ENCODE measurements at places on chromosomes 3 and 15.
A peak's percentile ranks its signal among the peaks of the same experiment; 100 is the strongest.

GRCh38 chr3:87706176-87706575 lies 352.6 kb downstream of the CGGBP1 start:
- DNase-seq: no peak

- no peak for DNase-seq
Measured at GRCh38 chr15:49314716-49315115, 108.3 kb upstream of the FGF7 start.

DNA sequence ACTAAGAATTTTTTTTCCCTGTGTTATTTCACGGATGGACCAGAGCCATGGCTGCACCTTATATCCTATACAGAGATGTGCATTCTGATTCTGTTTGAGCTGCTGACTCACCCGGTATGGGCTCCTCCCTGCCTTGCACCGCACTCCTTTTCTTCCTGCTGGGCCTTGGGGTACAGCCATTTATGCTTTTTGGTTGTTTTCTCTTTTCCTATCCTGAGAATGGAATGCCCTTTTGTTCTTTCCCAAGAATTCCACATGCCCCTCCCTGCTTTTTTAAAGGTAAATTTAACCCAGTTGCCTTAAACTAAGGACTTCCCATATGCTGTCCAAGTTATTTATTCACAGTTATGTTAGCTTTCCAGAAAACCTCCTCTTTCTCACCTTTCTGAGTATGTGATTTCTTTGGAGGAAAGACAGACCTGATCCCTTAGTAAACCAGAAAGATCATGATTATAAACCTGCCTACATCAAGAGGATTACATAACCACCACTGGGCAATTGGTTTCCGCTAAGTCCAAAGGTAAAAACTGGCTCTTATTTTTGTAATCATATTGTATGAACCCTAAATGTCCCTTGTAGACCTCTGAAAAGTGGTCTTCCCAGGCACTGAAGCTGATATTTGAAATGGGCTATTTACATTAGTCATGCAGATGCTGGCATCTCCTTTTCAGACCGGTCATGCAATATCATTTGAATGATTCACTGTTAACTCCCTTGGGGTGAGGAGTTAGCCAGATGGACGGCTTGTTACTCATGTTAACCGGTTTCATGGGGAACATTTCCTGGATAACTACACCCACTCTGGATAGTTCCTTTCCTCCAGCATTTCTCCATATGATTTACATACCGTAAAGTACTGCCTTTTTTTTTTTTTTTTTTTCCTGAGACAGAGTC lies 45.5 kb downstream of the TMOD3 start:
- no peak for DNase-seq

GRCh38 chr3:144915202-144915601 lies 943.6 kb downstream of the DIPK2A start:
- no peak for DNase-seq

GRCh38 chr3:182241766-182242488 lies 530.2 kb downstream of the SOX2 start:
- DNase-seq: no peak

GRCh38 chr3:151971814-151972579 lies 98.6 kb downstream of the SUCNR1 start:
- no peak for DNase-seq

GRCh38 chr3:195522254-195523023 lies 20.7 kb downstream of the PPP1R2 start:
- DNase-seq: no peak

GRCh38 chr3:32109256-32109655 lies 2.8 kb downstream of the GPD1L start:
- no peak for DNase-seq

GRCh38 chr3:11284011-11284410 lies 11.8 kb downstream of the ATG7 start:
- no peak for DNase-seq

DNA sequence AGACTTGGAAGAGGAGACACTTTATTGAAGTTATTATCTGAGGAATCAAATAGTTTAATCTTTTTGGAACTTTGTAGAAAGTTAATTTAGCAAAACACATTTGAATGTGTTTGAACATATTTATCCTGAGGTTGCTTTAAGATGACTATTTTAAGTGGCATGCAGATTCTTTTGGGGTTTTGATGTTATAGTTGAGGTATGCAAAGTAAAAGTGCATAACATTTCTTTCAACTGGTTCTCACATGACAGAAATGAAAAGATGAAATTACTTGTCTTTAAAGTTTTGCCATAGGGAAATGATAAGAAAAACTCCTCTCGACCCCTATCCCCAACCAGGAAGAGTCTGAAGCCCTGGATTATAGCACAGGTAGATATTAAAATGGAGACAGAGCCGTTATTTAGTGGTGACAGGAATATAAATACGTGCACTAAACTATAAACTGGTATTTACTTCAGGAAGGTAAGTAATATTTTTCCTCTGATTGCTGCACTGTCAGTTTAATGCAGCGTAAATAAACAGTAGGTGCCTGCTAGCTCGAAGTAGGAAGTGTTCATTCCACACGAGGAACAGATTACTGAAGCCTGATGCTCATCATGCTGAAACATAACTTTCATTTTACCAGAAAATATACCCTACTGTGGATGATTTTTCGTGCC lies 15.1 kb upstream of the SATB1 start:
- no peak for DNase-seq

- DNase-seq: no peak
Measured at GRCh38 chr3:72818092-72818773, 30.0 kb downstream of the SHQ1 start.

DNA sequence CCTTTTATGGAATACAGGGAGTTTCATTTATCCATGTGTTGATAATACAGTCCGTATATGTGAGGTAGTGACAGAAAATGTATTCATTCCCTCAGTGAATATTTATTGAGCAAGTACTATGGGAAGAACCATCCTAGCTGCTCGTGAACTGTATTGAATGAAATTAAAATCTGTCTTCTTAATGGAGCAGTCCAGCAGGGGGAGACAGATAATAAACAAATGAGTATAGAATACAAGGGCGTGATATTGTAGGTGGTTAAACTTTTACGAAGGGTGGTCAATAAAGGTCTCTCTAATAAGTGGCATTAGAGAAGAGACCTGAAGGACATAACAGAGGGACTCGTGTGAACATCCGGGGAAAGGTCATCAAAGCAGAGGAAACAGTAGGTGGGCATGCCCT lies 62.7 kb upstream of the OSTN start:
- DNase-seq: no peak

DNA sequence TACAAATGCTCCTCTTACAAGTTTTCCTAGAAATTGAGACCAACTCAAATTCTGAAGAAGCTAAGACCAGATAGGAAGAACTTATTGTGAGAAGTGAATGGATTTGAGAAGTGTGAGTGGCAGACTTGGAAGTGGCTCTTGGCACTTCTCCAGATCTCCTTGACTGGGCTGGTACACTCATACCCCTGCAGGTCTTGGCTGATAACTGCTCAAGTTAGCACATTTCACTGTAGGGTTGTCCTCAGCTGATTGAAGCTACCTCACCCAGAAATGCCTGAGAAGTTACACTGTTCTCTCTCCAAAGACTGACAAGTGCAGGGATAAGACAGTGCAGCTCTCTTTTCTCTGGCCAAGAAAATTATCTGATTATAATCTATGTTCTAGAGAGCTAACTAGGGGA lies 16.5 kb upstream of the CLDN1 start:
- DNase-seq: no peak

- DNase-seq: no peak
Measured at GRCh38 chr3:129502641-129503408, 25.6 kb upstream of the RHO start.

DNA sequence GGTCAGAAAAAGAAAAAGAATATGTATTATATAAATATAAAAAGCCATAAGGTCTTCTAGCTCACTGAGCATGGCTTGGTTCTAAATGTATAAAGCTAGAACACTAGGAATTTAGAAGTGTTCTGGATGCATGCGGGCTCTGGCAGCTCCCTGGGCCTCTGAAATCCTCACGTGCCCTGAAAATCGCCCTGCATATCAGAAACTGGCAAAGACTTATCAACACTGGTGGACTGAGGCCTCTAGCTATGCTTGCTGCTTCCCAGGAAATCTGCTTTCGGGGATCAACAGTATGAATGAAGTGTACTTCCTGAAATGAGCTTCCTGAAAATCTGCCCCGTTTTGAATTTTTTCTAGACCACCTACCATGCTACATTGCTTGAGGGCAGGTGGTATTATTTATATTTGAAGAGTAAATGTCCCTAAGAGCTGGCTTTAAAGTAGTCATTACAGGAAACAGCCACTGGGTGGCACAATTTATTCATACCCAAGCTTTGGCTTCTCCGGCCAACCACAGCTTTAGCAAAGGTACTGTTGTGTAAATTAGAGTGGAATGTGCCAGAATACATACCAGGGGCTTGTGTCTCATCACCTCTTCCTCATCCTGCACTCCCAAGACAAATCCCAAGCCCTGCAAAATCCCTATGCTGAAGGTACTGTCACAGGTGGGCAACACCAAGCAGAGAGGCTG lies 17.7 kb downstream of the CRTAP start:
- peak; percentile 41 for DNase-seq

DNA sequence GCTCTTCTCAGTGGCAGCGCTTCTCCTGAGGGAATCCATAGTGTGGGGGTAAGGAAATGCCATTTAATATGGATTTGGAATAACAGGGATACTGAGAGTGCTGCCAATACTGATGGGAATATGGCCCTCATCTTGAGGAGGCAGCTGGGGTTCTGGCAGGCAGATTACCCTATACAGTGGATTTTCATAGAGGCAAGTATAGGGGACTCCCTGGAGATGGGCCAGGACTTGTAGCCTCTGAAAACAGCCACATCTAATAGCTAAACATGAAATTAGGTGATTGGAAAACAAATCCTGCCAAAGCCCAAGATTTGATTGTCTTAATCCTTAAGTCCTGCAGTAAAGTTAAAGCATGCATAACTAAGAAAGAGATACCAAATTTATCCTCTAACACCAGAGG lies 30.9 kb downstream of the DPH3 start:
- no peak for DNase-seq

- DNase-seq: no peak
Measured at GRCh38 chr3:159929171-159930141, 59.2 kb upstream of the IL12A start.

GRCh38 chr15:75661756-75662140 lies 14.0 kb downstream of the SNX33 start:
- DNase-seq: no peak

DNA sequence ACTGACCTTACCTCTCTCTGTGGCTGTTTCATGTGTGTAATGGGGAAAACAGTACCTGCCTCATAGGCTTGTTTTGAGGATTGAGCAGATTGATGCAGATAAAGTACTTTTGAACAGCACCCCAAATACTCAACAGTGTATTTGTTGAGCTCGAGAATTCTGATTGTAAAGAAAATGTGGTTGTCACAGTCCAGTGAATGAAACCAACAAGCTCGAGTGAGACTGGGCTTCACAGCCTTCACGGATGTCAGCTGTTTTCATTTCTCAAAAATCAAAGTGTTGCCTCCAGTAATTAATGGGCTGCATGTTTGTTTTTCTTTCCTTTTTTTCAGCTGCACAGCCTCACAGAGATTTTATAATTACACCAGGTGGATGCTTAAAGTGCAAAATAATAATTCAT lies 43.7 kb downstream of the PARP15 start:
- no peak for DNase-seq

- no peak for DNase-seq
Measured at GRCh38 chr3:196431181-196432136, 768 bp downstream of the UBXN7 start.

GRCh38 chr15:82882273-82882928 lies 70.1 kb downstream of the HOMER2 start:
- no peak for DNase-seq

GRCh38 chr15:99982662-99983061 lies 249.4 kb upstream of the LYSMD4 start:
- no peak for DNase-seq

DNA sequence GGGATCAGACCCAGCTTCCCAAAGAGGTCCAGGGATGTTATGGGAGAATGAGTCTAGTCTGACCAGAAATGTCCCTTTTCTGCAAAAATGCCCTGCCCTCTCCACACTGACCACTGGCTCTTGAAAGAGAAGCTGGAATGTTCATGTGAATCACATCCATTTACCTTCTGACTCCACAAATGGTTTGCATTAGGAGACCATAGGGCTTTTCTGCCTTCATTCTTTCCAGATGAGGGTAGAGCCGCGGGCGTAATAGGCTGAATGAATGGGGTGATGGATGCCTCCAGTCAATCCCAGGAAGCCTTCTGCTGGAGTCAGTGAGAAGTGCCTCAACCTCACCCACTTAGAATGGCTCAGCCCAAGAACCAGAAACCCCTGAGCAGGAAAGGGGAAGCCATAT lies 47.2 kb upstream of the IREB2 start:
- no peak for DNase-seq

DNA sequence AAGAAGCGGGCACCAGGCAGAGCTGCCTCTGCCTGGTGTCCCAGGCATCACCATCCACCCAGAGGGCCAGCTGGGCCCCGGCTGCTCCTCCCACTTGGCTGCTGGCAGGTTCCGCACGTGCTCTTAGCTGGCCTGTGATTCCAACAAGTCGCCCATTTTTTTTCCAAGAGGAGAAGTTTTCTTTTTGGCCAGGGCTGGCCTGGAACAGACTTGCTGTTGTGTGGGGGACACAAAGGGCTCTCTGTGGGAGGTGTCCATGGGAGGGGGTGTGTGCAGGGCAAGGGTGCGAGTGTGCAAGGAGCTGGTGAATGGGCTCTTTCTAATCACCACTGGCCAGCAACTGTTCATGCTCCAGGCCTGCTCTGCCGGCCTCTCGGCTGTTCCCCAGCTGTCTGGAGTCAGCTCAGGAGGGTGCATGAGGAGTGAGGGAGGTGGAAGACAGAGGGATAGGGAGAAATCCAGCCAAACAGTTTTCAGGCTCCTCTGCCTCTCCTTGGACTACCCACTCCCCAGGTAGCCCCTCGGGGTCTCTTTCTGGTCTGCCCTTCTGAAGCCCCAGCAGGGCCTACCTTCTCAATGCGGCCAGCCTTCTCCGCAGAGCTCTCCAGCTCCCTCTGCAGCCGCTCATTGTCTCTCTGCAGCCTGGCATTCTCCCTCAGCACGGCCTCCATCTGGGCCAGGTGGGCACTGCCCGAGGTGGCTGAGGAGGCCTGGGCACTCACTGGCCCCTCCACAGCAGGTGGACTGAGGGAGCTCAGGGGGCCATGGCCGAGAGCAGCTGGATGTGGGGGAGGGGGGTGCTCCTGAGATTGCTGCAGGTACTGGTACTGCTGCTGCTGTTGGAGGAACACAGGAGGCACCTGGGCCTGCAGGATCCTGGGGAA lies 7.1 kb downstream of the AMOTL2 start:
- DNase-seq: no peak

- DNase-seq: no peak
Measured at GRCh38 chr15:38961931-38962330, 397.3 kb upstream of the RASGRP1 start.

- DNase-seq: no peak
Measured at GRCh38 chr3:13125092-13126015, 52.1 kb upstream of the IQSEC1 start.

DNA sequence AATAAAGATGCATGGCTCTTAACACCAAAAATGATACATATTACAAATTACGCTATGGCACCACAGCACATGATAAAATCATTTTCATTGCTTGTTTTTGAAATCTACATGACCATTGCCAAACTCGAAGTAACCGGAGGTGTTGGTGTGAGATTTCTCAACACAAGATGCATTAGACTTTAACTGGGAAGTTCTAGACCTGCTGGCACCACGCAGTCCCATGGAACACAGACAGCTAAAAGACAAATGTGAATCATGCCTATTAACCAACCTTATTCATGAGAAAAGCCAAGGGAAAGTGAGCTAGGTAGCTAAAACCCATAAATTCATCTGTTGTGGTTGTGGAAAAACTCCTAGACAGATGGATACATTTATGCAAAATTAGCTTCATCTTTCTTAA lies 595.4 kb downstream of the FOXP1 start:
- DNase-seq: no peak

- no peak for DNase-seq
Measured at GRCh38 chr3:68958932-68959331, 26.6 kb upstream of the TAFA4 start.

Measured in H1 (cell line).